Psoas muscle (tissue), 8 donors: ENCODE measurements at places on chromosomes 13 and 19. TPM values are rescaled to one million over a fixed set of nuclear protein-coding genes. Genes with fewer than 3 reads are reported as not detected.

The RUVBL2 gene
- 87.4 TPM for total RNA-seq

DNA sequence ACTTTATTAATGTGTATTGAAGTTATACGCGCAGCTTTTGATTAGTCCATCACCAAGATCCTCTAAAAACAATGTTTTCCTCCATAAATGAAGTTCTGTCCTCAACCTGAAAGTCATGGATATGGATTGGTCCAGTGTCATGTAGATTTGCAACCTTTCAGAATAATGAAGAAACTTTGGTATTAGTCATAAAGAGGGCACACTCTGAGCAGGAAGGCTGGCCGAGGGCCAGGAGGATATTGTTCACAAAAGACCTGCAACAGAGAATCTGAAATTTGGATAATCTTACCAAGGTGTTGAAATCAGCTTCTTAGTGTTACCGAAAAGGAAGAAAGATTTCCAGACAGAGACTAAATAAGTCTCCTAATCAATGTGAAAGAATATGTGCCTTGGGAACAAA, 20.7 kb downstream of the CLDN10 start:
- no peak for DNase-seq
- H3K4me1 ChIP-seq: no peaks in the 10 kb centered on the region
- no peak overlapping the region for H3K27ac ChIP-seq
- H3K4me3 ChIP-seq: no peak overlapping the region
- no peaks in the 10 kb centered on the region for H3K36me3 ChIP-seq

DNA sequence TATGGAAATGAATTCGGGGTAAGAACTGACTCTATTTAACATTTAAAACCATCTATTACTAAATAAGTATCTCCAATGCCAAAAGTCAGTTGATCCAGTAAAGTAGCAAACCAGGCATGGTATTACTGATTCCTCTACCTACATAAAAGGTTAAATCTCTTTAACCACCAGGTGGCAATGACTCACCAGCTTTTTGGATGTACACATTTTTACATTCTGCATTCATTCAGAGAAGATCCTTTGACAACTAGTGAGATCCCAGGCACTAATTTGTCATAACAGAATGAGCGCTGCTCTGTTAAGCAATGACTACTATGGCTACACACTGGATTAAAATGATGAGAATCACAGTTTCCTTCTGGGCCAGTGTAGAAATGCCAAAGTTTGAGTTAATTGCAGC, 329.8 kb upstream of the GPC6 start:
- no peaks in the 10 kb centered on the region for H3K36me3 ChIP-seq
- H3K4me1 ChIP-seq: no peaks in the 10 kb centered on the region
- H3K27me3 ChIP-seq: no peaks in the 10 kb centered on the region
- DNase-seq: no peak
- no peak overlapping the region for H3K27ac ChIP-seq

DNA sequence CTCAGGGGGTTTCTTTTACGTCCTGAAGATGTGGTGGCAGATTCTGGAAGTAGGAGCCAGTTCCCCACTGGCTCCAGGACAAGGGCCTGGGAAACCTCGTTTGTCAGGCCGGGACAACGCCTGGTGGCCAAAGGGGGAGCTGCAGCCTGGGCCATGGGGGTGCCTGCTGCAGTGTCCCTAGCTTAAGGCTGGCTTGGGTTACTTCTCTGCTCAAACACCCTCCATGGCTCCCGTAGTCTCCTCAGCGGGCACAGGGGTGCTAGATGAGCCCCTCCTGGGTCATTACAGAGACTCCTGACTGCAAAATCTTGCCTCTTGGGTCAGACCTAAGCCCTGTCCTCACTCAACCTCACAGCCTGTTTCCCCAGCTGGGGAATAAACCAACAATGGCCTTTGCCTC, 14.7 kb downstream of the CILP2 start:
- no peaks in the 10 kb centered on the region for H3K4me1 ChIP-seq
- no peak for DNase-seq
- H3K4me3 ChIP-seq: no peak overlapping the region
- no peak overlapping the region for H3K27ac ChIP-seq
- no peaks in the 10 kb centered on the region for H3K27me3 ChIP-seq

GRCh38 chr13:29749401-29750182, 100.8 kb downstream of the UBL3 start:
- no peak overlapping the region for H3K27ac ChIP-seq
- H3K4me3 ChIP-seq: no peak overlapping the region
- peak; percentile 18 for DNase-seq
- no peaks in the 10 kb centered on the region for H3K36me3 ChIP-seq
- H3K4me1 ChIP-seq: no peaks in the 10 kb centered on the region
